Central memory CD4-positive, alpha-beta T cell (primary cell): ENCODE measurements at places on chromosomes 6 and 20.

GRCh38 chr6:18100296-18100695 is 22.2 kb downstream of the NHLRC1 start:
- DNase-seq, result no peak

DNA sequence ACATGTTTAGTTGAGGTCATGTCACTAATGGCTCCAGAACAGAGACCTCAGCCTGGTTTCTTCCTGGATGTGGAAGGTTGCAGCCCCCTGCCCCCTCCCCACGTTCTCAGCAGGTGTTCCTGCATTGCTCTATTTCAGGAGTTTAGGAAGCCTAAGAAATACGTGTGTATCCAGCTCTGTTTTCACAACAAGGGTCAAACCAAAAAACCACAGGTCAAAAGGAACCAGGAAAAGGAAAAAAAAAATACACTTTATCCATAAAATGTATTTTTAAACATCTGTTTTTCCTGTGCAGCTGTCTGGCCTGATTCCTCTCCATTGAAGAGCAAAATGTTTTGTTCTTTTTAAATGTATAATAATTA is 107.9 kb upstream of the PLEKHG1 start:
- no peak for DNase-seq

DNA sequence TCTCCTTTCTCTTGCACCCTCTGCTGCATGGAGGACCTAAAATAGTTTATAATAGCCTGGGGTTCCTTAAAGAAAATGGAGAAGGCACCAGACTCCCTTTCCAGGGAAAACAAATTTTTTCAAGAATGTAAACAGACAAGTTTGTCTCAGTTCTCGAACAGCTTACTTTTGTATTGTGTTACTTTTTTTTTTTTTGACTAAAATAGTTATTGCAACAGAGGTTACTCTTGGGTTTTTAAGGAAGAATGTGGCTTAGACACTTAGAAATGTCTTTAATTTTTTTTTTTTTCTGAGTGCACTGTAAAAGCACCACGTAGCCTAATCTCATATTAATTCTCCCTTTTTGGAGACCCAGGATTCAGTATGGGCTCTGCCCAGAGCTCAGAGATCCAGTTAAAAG is 148.7 kb upstream of the CARMIL1 start:
- no peak for DNase-seq

DNA sequence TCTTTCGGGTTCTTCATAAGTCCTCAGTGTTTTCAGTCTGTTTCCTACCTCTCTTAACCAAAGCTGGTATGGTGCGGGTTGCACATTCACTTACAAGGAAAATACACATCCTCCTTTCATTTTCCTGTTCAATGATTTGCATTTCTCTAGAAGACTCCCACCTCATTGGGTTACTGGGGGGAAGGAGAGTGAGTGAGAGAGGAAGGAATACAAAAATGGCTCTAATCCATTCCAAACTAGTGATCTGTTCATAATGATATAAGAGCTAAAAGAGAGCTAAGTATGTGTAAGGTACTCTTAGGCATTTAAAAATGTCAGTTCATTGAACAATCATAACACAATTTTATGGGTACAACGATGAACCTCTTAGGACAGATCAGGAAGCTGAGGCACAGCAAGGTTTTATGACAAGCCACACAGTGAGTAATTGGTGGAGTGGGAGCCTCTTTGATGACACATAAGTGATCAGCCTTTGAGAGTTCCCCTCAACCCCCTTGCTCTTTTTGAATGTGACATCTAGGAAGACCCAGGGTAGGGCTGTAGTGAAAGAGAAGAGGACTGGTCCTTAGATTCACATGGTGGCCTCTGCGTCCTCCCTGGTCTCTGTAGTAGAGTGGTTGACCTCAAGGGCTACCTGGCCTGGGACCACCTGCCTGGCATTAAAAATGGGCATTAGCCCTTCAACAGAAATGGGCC is 328.4 kb upstream of the SOX4 start:
- DNase-seq, result no peak

- DNase-seq, result no peak
These were observed 116.2 kb downstream of the SCP2D1 start for GRCh38 chr20:18929800-18930199.

GRCh38 chr6:119237177-119237715 is 112.3 kb downstream of the MAN1A1 start:
- no peak for DNase-seq

DNA sequence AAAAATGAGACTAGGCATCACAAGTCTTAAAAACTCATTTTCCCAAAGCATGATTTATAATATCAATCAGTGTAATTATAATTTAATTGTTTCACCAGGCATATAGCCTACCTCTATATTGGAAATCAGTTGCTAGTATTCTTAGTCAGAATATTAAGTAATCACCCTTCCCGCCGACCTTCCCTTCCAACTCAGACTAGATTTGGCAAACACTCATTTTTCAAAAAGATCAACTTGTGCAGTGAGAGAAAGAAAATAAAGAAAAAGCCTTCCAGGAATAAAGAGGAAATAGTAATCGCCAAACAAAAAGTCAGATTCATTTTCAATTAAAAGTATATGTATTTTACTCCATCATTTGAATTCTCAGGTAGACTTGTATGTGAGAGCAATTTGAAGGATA is 1.9 kb upstream of the BMP5 start:
- no peak for DNase-seq

DNA sequence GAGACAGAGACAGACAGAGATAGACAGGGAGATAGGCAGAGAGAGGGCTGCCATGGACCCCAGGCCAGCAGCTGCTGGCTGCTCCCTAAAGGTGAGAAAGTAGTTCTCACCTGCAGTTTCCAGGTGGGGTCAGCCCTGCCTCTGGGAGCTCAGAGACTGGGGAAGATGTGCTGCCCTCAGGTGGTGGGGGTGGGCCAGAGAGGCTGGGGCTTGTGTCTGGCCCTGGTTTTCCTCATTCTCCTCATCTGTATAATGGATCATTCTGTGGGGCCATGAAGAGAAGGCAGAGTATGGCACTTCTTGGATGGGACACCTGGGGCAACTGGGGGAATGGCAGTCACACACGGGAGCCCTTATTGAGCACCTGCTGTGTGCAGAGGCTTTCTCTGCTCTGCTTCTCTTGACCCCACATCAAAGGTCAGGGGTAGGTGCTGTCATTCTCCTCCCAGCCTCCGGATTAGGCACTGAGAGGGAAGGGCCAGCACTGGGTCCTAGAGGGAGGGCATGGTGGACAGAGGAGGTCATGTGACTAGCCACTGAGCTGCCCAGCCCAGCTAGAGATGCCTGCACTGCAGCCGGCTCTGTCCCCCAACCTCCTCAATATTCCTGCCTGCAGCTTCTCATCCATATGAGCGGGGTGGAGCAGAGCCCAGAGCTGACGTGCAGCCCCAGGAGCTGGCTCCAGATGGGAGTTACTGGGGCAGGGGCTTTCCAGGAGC is 4.1 kb downstream of the ANGPT4 start:
- no peak for DNase-seq

DNA sequence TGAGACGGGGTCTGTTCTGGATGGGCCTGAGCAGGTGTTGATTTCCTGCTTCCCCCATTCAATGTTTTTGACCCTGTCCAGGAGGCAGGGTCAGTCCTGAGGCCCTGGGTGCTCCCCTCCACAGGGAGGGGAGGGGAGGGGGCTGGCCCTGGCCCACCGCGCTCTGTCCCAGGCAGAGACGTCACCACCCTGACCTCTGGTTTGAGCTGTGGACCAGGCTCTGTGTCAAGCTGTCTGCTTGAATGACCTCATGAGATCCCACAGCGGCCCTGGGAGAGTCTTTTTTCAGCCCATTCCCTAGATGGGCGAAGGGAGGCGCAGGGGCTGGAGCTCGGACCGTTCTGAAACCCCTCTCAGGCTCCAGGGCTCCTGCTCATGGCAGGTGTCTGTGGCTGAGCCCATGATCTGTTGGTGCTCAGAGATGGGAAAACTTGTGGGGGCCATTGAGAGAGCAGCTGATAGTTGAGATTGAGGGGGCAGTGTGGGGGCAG is 8.9 kb upstream of the LKAAEAR1 start:
- no peak for DNase-seq

DNA sequence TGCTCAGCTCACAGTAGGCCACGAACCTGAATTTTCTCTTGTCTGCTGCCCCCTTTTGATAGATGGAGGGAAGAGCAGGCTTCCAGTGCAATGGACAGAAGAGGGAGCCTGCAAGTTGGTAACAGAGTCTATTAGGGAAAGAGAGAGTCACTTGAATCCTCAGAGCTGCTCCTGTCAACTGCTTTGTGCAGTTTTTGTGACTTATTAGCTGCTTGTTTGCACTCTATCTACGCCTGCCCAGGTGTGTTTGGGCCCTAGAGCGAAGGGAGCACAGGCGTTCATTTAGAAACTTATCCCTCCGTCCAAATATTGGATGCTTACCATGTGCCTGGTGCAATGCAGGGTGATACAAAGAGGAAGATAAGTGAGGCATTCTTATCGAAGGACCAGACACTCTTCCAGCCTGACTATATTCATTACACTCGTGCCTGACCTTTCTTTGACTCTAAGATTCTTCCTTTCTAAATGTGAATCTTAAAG is 11.6 kb upstream of the SLC2A12 start:
- peak; percentile 48 for DNase-seq

GRCh38 chr6:18240230-18240629 is 24.1 kb downstream of the DEK start:
- DNase-seq, result no peak

GRCh38 chr6:53796791-53797190 is 2.0 kb downstream of the LRRC1 start:
- DNase-seq, result no peak

DNA sequence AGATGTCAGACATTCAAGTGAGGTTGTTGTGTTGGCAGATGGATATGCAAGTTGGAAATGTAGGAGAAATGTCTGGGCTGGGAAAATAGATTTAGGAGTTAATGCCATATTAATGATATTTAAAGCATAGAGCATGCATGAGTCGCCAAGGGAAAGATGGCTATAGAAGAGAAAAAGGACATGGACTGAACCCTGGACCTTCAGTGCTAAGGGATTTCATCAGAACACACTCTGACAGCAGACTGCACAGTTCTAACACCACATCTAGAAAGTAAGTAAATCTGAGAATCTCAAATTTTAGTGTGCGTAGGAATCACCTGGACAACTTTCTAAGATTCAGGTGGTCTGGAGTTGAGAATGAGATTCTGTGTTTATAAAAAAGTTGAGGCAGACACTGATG is 17.3 kb upstream of the POLR1H start:
- no peak for DNase-seq

DNA sequence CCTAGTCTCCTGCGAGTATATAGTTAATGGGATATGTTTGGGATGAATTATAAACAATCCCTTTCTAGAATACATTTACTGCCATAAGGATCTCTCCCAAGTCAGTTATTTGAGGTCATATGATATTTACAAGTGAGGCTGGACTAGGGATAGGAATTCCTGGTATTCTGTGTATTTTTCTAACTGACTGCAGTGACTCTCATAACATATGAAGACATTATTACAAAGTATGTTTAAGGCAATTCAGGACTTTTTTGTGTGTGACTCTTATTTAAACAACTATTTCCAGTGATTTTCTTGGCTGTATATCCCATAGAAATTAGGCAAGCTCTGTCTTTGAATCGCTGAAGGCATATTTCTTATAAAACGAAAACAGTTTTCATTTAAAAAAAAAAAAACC is 18.4 kb upstream of the TNFAIP3 start:
- DNase-seq, result no peak

GRCh38 chr6:167404385-167405049 is 79.6 kb downstream of the TTLL2 start:
- DNase-seq, result no peak

DNA sequence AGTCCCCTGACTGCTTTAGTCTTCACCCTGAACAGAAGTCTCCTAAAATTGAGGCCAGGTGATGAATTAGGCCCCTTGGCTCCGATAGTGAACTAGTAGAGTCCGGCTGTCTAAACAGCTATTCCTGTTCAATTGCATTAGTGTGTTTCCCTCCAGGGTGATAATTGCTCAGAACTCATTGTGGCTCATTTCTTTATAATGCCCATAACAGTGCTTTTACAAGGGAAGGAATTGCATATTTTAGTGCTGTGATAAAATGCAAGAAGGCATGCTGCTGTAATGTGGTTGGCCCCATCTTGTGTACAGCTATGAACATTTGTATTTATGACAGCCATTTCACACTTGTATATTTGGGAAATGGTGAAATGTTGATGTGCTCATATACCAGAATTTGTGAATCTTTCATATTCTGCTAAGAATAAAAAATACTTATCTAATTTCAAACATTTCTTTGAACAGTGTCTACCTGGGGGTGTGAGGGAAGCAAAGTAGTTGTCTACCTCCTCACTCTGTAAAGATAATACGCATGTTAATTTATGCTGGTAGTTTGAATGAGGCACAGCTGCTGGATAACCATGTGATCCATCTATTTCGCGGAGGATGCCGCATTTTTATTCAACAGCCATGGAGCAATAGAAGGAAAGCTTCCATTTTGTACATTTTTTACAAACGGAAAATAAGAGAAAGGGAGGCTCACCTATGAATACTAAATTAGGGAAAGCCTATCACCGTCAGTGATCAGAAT is 451.4 kb downstream of the NKAIN2 start:
- DNase-seq, result no peak

- DNase-seq, result no peak
These were observed 24.9 kb downstream of the CRISP1 start for GRCh38 chr6:49841424-49841823.

DNA sequence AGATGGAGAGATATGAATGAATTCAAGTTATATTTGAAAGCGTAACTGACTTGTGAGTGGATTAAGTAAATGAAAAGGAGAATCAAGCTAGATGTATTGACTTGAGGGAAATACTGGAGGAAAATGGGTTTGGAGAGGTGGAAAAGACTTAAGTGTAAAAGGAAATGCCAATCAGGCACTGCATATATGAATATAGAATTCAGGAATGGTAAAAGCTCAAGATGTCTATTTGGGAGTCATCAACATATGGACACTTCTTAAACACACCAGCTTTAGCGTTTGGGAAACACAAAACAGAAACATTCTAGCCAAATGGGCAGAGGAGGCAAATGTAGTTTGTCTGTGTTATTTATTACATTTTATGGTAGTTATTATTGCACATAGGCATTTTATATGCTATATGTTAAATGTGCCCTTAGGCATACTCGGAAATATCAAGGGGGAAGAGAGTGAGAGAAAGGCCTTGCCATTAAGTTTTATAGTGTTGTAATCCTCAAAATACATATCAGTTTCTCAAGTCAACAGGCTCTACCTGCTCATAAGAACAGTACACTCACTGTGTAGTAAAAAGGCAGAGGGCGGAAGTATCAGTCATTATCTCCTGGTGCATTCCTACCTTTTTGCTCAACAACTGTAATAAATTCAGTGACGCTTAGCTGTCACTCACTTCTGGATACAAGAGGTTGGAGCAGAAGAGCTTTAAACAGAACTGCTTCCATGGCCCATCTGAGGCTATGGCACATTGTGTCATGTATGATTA is 33.7 kb upstream of the ME1 start:
- DNase-seq, result no peak

GRCh38 chr6:163120223-163120622 is 294.3 kb upstream of the QKI start:
- DNase-seq, result no peak

DNA sequence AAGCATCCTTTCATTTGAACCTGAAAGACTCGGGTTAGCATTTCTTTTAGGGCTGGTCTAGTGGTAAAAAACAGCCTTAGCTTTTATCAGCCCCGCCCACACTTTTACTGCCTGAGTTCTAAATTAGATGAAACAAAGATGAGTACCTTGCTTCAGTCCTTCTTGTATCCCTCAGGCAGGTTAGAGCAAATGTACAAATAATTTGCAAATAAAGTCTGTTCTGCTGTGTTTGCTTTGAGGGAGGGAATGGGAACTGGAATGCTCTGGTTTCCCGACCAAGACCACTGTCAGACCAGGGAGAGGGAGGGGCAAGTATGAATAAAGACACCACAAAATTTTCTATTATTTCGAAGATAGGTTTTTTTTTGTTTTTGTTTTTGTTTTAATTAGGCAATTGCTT is 85.5 kb upstream of the FLRT3 start:
- DNase-seq, result no peak

- peak; percentile 48 for DNase-seq
These were observed 37.3 kb upstream of the BTN3A2 start for GRCh38 chr6:26327450-26328264.
